Peyer's patch (tissue), 4 donors: ENCODE measurements at places on chromosomes 12 and 14. TPM values are rescaled to one million over a fixed set of nuclear protein-coding genes. Genes with fewer than 3 reads are reported as not detected.

- H3K27ac ChIP-seq, result no peak overlapping the region
- H3K27me3 ChIP-seq, result no peaks in the 10 kb centered on the region
- H3K4me3 ChIP-seq, result no peak overlapping the region
- peaks cover 12% of the 10 kb centered on the region for H3K4me1 ChIP-seq
- H3K36me3 ChIP-seq, result no peaks in the 10 kb centered on the region
These were observed 4.1 kb downstream of the RTRAF start for GRCh38 chr14:51993285-51993920.

DNA sequence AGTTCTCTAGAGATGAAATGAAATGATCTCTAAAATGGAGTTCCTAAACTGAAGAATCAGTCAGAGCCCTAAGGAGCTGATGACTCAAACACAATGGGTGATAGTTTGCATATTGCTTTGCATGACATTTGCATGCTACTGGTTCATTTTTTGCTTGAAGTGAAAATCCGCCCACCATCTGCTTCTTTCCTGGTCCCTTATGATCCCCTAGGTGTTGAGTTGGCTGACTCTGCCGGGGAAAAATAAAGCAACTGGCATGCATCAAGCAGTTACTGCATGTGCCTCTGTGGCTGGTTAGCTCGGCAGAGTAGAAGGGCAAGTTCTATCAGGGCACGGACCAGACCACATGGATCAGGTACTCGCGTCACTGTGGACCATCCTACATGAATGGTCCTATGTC lies 151.1 kb downstream of the PPM1H start:
- no peaks in the 10 kb centered on the region for H3K4me1 ChIP-seq
- no peak overlapping the region for H3K4me3 ChIP-seq
- no peaks in the 10 kb centered on the region for H3K36me3 ChIP-seq

DNA sequence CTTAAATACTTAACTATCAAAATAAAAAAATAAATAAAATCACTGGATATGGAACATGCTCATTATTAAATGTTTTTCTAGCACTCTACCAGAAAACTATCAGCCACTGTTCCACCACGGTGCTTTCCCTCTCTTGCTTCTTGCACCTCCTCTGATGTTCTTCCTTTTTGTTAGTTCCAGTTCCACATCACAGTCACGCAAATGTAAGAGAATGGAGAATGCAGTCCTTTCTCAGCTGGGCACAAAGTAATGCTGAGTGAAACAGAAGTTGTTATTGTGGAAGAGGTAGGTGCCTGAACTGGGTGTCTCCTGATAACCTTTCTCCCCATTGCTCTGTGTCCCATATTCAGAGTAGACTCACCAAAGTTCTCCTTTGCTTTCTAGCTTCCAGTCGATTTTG lies 1116.9 kb upstream of the TMEM132C start:
- H3K27ac ChIP-seq, result no peak overlapping the region
- H3K36me3 ChIP-seq, result no peaks in the 10 kb centered on the region
- H3K4me1 ChIP-seq, result no peaks in the 10 kb centered on the region
- H3K4me3 ChIP-seq, result no peak overlapping the region
- no peak for DNase-seq

Gene KCNJ8
- 4.0 TPM for total RNA-seq

Gene DACT1
- total RNA-seq, result 1.9 TPM

GRCh38 chr12:75888874-75889613 lies 142.5 kb downstream of the PHLDA1 start:
- DNase-seq, result no peak
- H3K36me3 ChIP-seq, result no peaks in the 10 kb centered on the region
- H3K27me3 ChIP-seq, result no peaks in the 10 kb centered on the region
- no peak overlapping the region for H3K4me3 ChIP-seq
- no peak overlapping the region for H3K27ac ChIP-seq

Gene DHH
- total RNA-seq, result not detected

GRCh38 chr14:35047976-35048513 lies 2.0 kb downstream of the FAM177A1 start:
- H3K36me3 ChIP-seq, result peaks cover 15% of the 10 kb centered on the region
- DNase-seq, result no peak
- no peaks in the 10 kb centered on the region for H3K27me3 ChIP-seq
- H3K27ac ChIP-seq, result no peak overlapping the region
- H3K4me1 ChIP-seq, result peaks cover 11% of the 10 kb centered on the region

Gene CLEC6A
- not detected for total RNA-seq

- H3K27me3 ChIP-seq, result no peaks in the 10 kb centered on the region
- DNase-seq, result no peak
- no peak overlapping the region for H3K27ac ChIP-seq
- H3K36me3 ChIP-seq, result no peaks in the 10 kb centered on the region
- H3K4me1 ChIP-seq, result no peaks in the 10 kb centered on the region
These were observed 19.8 kb downstream of the TPH2 start for GRCh38 chr12:71958457-71958856.

DNA sequence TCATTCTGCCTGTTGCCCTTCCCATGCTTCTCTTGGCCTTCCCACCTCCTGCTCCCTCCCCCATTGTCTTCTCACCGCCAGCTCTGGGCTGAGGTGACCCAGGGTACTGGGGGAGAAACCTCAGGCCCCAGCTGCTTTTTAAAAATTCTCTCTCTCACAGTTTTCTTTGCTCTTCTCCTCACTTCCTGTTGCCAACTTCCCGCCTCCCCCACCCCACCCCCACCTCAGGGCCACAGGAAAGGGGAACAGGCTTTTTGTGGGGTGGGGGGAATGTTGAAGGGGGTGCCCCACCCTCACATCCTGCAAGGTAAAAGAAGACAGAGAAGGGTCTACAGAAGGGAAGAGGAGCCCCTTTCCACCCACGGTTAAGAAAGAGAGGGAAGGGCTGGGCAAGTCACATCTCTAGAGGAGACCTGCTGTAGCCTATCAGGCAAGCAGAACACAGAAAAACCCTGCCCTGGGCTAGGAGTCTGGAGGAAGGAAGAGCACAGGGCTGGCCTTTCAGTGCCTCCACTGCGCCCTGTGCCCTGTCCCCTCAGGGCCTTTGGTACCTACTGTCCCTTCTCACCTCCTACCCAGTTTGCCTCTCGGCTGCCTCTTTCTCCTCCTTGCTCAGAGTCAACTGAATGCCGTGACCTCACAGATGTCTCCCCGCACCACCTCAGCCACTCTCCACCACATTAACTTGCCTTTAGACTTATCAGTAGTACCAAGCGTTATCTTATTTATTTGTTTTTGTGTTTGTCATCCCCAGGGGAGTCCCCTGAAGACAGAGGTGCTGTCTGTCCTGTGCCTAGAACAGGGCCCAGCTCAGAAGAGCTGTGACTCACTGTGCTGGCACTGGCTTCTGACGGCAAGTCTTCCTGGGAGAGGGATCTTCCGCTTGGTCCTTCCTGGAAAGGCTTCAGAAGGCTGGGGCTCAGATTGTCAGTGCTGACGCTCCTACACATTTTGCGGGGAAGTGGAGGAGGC lies 1.7 kb downstream of the ARHGAP9 start:
- peak overlapping the region; percentile 56 for H3K4me3 ChIP-seq
- DNase-seq, result no peak
- no peaks in the 10 kb centered on the region for H3K36me3 ChIP-seq
- H3K27ac ChIP-seq, result peak overlapping the region; percentile 82
- peaks cover 4% of the 10 kb centered on the region for H3K4me1 ChIP-seq
- H3K27me3 ChIP-seq, result no peaks in the 10 kb centered on the region

GRCh38 chr12:2172491-2173214 lies 119.9 kb downstream of the CACNA1C start:
- no peak for DNase-seq
- H3K4me3 ChIP-seq, result no peak overlapping the region
- H3K36me3 ChIP-seq, result no peaks in the 10 kb centered on the region
- peaks cover 5% of the 10 kb centered on the region for H3K4me1 ChIP-seq
- no peaks in the 10 kb centered on the region for H3K27me3 ChIP-seq

DNA sequence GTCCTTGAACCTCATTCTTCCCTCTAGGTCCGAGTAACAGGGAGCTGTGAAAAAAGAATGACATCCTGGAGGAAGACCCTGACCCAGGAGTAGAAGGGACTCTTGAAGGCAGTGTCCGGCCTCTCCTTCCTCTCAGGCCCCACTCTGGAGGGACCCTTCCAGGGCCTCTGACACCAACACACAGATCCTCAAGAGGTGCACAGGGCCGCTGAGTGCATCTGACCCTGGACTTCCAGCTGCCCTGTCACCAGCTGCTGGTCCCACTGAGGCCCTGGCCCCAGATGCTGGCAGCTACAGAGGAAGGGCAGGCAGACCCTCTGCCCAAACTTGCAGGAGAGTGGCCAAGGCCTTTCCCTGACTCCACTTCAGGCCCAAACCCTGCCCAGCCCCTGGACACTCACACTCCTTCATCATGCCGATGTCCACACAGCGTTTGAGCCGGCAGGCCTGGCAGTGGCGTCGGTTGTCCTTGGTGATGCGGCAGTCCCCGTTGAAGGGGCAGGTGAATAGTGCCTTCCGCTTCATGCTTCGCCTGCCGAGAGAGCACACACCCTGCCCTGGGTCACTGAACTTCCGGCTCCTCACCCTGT lies 40.1 kb downstream of the VDR start:
- H3K36me3 ChIP-seq, result peaks cover 48% of the 10 kb centered on the region
- H3K4me1 ChIP-seq, result no peaks in the 10 kb centered on the region
- H3K4me3 ChIP-seq, result no peak overlapping the region
- DNase-seq, result no peak
- no peak overlapping the region for H3K27ac ChIP-seq

- no peaks in the 10 kb centered on the region for H3K27me3 ChIP-seq
- H3K4me3 ChIP-seq, result no peak overlapping the region
- no peak for DNase-seq
- no peaks in the 10 kb centered on the region for H3K4me1 ChIP-seq
These were observed 8.9 kb downstream of the PDE1B start for GRCh38 chr12:54558311-54558710.

- no peak overlapping the region for H3K4me3 ChIP-seq
- no peak overlapping the region for H3K27ac ChIP-seq
- H3K36me3 ChIP-seq, result no peaks in the 10 kb centered on the region
- H3K27me3 ChIP-seq, result no peaks in the 10 kb centered on the region
These were observed 25.9 kb downstream of the CEP83 start for GRCh38 chr12:94433744-94434143.

- no peak for DNase-seq
- no peak overlapping the region for H3K27ac ChIP-seq
- H3K27me3 ChIP-seq, result no peaks in the 10 kb centered on the region
- no peaks in the 10 kb centered on the region for H3K36me3 ChIP-seq
These were observed 632.8 kb downstream of the DIO2 start for GRCh38 chr14:79578470-79578869.

- peak overlapping the region; percentile 4 for H3K4me3 ChIP-seq
- H3K27ac ChIP-seq, result peak overlapping the region; percentile 76
- peak; percentile 29 for DNase-seq
- H3K27me3 ChIP-seq, result no peaks in the 10 kb centered on the region
- H3K4me1 ChIP-seq, result peaks cover 3% of the 10 kb centered on the region
- no peaks in the 10 kb centered on the region for H3K36me3 ChIP-seq
These were observed 30.9 kb upstream of the TUBA1C start for GRCh38 chr12:49233842-49234526.

Gene NDRG2
- total RNA-seq, result 130 TPM

Gene RNF212B
- not detected for total RNA-seq

DNA sequence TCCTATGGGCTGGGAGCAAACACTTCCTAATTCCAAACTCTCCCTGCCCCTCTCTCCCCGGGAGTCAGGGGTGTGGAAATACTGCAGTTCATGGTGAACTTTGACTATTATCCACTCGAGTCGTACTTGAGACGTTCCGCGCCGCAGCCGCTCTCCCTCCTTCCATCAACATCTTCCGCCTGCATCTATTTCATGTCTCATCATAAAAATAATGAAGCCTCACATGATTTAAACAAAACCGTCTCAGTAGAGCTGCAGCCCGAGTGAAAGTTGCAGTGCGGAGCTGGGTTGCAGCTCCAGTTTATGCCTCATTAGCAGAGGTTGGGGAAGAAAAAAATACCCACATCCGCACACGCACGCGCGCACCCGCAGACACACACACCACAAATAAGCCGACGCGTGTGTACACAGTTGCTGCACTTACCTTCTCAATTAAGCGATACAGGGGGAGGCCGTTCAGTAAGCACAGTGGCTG lies 283 bp downstream of the LMO3 start:
- H3K36me3 ChIP-seq, result no peaks in the 10 kb centered on the region
- H3K4me1 ChIP-seq, result no peaks in the 10 kb centered on the region
- no peaks in the 10 kb centered on the region for H3K27me3 ChIP-seq
- H3K4me3 ChIP-seq, result peak overlapping the region; percentile 12
- peak overlapping the region; percentile 30 for H3K27ac ChIP-seq
- DNase-seq, result no peak

GRCh38 chr14:23633160-23633701 lies 2.9 kb upstream of the DHRS2 start:
- no peak for DNase-seq
- H3K27me3 ChIP-seq, result no peaks in the 10 kb centered on the region
- no peak overlapping the region for H3K27ac ChIP-seq
- no peaks in the 10 kb centered on the region for H3K4me1 ChIP-seq

GRCh38 chr14:31263485-31264133 lies 56.0 kb upstream of the HECTD1 start:
- no peak overlapping the region for H3K4me3 ChIP-seq
- DNase-seq, result no peak
- H3K27ac ChIP-seq, result no peak overlapping the region
- peaks cover under 1% of the 10 kb centered on the region for H3K4me1 ChIP-seq
- no peaks in the 10 kb centered on the region for H3K27me3 ChIP-seq
- no peaks in the 10 kb centered on the region for H3K36me3 ChIP-seq

DNA sequence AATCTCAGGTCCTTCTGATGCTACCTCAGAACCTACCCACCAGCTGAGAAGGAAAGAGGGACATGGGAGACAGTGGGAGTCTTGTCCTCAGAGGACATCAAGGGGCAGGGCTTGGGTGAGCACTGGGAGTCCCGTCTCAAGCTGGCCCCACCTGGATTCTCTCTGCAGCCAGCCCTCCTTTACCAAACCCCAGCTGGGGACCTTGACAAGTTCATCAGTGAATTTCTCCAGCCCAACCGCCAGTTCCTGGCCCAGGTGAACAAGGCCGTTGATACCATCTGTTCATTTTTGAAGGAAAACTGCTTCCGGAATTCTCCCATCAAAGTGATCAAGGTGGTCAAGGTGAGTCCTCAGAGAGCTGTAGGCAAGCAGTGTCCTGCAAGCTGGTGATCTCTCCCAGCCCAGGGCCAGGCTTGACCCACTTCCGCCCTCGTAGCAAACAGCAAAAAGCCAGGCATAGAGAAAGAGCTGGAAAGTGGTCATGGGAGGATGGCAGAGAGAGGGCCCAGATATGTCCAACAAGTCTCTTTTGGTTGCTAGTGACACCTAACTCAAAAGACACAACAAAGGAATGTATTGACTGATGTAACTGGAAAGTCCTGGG lies 14.2 kb upstream of the OAS2 start:
- H3K36me3 ChIP-seq, result peaks cover 63% of the 10 kb centered on the region
- no peak overlapping the region for H3K27ac ChIP-seq
- H3K27me3 ChIP-seq, result no peaks in the 10 kb centered on the region
- no peak for DNase-seq
- no peak overlapping the region for H3K4me3 ChIP-seq

- no peaks in the 10 kb centered on the region for H3K27me3 ChIP-seq
- H3K27ac ChIP-seq, result no peak overlapping the region
- DNase-seq, result no peak
- no peaks in the 10 kb centered on the region for H3K36me3 ChIP-seq
- H3K4me1 ChIP-seq, result no peaks in the 10 kb centered on the region
These were observed 69.2 kb downstream of the NTN4 start for GRCh38 chr12:95721320-95721719.

Gene PPP4R3A
- 103 TPM for total RNA-seq

Gene FAIM2
- total RNA-seq, result 4.7 TPM
